ENCODE measurements at places on chromosomes 4 and X.

DNA sequence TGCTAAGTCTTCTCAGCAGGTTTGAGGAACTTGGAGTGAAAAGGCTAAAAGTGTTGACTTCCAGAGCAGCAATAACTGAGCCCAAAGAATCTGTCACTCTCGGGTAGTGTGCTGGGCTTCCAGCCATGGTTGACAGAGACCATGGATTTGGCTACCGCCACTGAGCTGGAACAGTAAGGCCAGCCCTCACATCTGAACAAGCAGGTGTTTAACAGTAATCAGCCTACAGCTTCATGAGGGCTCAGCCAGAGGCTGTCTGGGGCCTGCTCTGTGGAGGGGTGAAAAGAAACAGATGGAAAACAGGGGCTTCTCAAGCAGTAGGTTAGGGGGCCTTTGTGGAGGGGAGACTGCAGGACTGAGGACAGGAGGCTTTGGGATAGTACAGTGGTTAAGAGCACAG is 14.9 kb downstream of the RASL11B start:
- no peak for DNase-seq

DNA sequence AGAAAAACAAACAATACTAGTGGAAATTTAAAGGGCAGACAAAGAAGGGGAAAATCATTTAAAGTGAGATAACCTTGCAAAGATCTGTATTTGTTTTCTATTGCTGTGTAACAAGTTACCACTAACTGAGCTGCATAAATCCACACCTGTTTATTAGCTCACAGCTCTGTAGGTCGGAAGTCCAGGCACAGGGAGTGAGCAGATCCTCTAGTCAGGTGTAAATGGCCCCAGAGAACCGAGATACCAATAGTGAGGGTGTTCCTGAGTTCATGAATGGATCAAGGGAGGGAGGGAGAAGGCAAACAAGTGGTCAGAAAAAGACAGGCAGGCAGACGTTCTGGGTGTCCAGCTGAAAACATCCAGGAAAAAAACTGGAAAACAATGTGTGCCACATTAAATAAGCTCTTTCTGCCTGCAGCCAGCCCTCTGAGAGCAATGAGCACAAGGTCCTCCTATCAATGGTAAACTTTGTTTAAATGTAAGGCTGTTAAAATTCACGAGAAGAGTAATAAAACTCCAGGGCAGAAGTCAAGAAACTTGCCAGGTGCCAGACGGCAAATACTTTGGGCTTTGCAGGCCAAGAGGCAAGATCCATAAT is 25.0 kb downstream of the ADGRA3 start:
- DNase-seq, result no peak

DNA sequence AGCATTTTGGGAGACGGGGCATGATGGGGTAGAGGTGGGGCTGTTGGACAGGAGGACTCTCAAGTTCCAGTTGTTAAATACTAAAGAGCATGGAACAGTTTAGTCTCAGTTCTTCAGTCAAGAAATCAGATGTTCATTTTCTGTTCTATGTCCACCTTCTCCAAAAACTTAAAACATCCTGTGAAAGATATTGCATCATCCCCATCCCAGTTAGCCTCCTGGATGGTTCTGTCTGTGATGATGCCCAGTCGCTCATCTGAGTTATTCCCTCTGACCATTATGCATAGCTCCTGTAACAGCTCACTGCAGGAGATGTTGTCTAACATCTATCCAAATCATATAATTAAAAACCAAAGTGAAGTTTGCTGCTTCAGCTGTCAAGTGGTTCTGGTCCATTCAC is 32.1 kb upstream of the SCML1 start:
- no peak for DNase-seq

DNA sequence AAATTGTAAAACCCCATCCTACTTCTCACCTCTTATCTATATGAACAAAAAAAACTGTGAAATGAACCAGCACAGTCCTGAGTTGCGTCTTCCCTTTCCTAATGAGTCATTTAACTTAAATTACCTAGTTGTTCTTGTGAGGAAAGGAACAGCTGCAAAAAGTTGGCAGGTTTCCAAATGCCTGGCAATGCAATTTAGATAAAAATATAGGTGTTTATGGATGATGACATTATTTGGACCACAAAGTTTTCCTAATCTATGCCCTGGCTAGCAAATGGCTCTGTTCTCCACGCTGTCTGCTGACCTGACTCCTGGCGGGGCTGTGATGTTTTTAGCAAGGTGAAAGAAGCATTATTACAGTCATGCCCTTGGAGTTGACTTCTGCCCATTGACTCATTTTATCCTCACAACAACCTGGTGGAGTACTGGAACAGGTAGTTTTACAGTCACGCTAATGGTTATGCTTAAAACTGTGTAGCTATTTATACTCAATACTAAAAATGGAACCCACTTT is 29.8 kb upstream of the RELL1 start:
- DNase-seq, result no peak

DNA sequence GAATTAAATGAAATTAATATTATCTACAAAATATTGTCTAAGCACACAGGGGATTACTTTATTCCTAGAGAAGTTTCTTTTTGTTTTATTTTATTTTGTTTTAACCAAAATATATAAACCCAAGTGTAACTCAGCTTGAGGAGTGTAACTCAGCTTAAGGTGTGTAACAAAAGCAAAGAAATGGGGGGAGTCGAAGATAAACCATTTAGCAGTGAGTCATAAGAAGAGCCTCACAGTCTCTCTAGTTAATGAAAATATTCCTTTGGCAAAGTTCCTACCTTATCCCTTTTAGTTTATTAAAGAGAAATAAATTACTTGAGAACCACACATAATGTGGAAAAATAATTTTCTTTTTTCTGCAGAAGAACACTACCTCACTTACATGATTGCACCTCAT is 261.8 kb downstream of the KCTD8 start:
- no peak for DNase-seq

GRCh38 chr4:89868999-89869589 is 25.6 kb upstream of the MMRN1 start:
- DNase-seq, result no peak

DNA sequence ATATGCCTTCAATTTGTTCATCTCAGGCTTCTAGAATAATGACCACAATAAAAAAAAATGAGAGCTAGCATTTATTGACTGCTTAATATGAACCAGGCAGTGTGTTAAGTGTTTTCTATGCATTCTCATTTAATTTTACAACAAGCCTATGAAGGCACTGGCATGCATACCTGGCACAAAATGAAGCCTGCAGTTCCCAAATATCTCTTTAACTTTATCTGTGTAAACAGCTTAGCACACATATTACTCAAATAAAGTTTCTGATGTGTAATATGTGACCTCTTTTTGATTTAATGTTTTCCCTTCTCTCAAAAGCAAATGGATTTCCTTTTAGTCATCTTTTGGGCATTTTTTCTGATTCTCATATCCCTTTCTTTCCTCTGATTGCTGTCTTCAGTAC is 671.8 kb downstream of the PCDH7 start:
- no peak for DNase-seq

GRCh38 chrX:100863326-100863864 is 10.8 kb downstream of the NOX1 start:
- no peak for DNase-seq

- DNase-seq, result no peak
Observed at GRCh38 chr4:8542776-8543525, 37.2 kb upstream of the GPR78 start.

DNA sequence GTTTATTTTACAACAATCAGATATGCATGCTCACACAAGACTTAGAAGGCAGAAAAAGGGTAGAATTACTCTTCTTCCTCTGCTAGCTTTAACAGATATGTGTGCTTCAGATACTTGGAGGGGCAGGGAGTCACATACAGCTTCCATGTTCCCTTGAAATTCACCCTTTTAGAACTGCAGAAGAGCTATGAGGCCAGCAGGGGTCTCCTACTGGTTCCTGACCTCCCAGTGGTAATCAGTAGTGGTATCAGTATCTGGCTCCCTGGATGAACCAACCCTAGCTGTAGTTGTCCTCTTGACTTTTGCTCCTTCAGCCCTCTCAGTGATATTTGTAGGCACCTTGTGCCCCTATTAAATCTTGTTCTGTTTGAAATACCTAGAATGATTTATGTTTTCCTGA is 81.5 kb downstream of the RCHY1 start:
- no peak for DNase-seq

DNA sequence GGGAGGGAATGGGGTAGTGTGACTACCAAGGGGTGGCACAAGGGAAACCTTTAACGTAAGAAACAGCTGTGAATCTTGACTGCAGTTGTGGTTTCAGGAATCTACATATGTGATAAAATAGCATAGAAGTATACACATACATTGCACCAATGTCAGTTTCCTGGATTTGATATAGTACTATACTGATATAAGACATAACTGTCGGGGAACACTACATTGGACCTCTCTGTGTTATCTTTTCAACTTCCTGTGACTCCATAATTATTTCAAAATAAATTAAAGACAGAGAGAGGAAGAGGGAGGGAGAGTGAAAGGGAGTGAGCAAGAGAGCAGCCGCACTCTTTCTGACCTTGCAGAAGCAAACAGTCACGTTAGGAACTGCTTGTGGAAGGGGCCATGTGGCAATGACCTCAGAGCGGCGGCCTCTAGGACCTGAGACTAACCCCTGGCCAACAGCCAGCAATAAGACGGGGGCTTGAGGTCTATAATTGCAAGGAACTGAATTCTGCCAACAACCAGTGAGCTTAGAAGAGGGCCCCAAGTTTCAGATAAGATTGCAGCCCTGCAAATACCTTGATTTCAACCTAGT is 47.4 kb downstream of the NALF2 start:
- no peak for DNase-seq

DNA sequence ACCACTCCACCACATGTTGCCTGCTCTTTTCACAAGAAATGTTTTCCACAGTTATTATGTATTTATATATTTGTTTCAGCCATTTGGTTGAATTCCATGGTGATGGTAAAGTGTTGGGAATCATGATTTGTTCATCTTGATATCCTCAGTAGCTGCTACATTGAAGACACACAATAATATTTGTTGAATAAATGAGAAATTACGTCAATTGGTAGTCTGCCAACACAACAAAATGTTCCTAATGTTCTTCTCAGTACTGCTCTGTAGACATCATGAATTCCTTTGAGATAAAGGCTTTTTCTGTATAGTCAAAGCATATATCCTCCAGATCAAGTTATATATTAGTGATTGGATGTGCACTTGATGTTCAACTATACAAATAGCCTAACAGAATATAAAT is 29.5 kb downstream of the CXXC4 start:
- DNase-seq, result no peak

DNA sequence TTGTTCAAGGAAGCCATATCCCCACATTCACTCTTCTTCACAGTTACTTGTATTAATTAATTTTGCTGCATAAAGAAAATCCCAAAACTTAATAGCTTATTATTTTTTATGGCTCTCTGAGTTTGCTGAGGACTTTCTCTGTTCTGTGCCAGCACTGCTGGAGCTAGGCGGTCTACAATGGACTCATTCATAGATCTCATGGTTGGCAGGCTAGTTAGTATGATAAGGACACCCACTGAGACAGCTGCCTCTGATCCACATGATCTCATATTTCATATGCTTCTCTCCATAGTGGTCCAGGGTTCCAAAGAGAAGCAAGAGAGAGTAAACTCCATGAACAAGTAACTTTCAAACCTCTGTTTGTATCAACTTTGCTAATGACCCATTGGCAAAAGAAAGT is 170.2 kb downstream of the ADGRA3 start:
- no peak for DNase-seq

DNA sequence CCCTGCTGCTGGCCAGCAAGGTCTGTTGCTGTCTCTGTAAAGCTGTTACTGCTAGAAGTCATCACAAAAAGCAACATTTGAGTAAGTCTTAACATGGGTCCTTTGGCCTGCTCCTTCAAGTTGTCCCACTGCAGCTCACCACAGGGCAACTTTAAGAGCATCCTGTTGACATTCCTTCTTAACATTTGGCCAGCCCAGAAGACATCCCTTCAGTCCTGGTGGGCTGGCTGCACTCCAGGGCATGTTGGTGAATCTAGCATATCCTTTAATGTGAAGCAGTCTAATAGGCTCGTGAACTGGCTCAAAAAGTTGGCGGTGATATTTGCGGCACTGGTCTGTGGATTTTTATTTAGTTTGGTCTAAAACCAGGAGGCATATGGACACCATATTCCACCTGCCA is 92.2 kb upstream of the MAML3 start:
- no peak for DNase-seq

DNA sequence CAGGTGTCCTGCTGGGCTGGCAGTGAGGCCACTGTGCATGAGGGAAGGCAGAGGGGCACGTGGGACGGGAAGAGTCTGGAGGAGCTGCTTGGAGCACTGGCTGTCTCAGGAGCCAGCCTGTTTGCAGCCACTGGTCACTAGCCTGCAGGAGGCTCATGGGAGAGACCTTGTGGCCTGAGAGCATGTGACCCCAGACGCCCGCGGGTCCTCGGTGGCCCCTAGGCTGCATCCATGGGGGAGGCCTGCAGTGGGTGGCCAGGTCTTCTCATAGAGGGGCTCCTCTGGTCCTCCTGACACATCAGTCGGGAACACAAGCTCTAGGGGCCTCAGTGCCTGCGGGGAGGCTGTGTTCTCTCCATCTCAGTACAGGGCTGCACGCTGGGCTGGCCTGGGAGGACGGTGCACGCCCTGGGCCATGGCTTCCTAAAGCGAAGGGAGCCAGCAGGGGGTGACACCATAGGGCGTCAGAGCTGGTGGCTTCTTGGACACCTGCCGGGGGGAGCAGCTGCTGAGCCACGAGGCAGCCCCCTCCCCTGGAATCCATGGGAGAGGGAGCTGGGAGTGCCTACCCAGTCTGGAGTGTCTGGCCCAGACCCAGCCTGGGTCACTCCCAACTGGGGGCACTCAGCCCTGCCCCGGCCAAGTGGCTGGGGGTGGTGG is 12.3 kb downstream of the NAT8L start:
- DNase-seq, result no peak

GRCh38 chr4:140070366-140070765 is 83.6 kb downstream of the MAML3 start:
- DNase-seq, result no peak

- no peak for DNase-seq
Observed at GRCh38 chr4:47222276-47222675, 190.9 kb downstream of the GABRB1 start.

DNA sequence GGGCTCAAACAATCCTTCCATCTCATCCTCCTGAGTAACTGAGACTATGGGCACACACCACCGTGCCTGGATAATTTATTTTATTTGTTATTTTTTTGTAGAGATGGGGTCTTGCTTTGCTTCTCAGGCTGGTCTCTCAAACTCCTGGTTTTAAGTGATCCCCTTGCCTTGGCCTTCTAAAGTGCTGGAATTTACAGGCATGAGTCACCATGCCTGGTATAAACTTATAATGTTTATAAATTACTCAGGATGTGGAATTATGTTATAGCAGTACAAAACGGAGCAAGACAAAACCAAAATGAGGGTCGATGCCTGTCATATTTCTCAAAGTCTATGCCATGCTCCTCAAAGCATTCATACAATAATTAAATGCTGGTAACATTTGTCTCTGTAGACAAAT is 29.8 kb upstream of the TEX13C start:
- DNase-seq, result no peak
